ENCODE measurements at places on chromosomes 6 and 20.

GRCh38 chr6:138500045-138500665 is 861 bp upstream of the NHSL1 start:
- no peak for DNase-seq

DNA sequence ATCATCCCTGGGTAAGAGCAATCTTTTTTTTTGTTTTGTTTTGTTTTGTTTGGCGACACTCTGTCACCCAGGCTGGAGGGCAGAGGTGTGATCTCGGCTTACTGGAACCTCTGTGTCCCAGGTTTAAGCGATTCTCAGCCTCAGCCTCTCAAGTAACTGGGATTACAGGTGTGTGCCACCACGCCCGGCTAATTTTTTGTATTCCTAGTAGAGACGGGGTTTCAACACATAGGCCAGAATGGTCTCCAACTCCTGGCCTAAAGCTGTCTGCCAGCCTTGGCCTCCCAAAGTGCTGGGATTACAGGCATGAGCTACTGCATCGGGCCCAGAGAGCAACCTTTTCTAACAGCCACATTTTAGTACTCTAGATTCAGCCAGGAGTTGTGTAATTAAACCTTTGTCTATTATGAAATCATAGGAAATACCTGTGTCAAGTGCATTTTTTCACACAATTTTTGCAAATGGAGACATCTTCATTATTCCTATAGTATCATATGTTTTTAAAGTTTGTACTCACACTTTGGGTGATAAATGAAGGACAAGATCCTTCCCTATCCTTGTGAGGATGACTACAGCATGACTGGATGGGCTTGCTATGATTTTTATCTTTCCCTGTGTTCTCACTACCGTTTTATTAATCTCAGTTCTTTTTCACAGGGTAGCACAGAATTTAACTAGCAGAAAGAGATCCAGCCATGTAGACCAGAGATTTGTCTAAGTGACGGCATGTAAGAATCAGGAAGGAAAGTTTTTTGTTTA is 82.6 kb downstream of the OR2B2 start:
- DNase-seq, result no peak

DNA sequence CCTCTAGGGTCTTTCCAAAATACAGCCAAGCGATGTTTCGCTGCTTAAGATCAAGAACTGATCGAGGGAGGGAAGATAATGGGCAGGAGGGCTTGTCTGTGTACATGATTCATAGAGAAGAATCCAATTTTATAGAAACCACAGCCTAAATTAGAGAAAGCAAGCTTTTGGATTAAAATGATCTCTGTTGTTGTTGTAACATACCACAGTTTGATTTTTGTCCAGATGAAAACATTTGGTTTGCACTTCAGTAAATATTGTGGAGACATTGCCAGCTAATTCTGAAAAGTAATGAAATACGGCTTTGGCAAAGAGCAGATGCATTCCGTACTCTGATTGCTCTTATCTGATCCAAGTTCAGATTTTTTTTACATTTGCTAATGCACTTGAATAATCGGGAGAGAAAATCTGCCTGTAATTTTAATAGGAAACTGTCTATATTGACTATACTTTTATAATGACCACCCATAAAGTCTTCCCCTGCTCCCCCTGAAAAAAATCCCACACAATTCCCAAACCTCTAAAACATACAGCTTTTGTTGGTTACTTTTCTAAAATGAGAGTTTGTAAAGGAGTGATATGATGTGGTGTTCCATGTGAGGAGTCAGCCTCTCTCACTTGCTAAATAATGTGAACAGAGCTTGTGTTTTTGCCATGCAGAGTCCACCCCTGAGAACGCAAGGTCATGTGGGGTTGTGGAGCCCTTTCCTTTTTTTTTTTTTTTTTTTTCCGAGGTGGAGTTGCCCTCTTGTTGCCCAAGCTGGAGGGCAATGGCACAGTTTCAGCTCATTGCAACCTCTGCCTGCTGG is 199.9 kb downstream of the DTNBP1 start:
- peak; percentile 90 for DNase-seq

DNA sequence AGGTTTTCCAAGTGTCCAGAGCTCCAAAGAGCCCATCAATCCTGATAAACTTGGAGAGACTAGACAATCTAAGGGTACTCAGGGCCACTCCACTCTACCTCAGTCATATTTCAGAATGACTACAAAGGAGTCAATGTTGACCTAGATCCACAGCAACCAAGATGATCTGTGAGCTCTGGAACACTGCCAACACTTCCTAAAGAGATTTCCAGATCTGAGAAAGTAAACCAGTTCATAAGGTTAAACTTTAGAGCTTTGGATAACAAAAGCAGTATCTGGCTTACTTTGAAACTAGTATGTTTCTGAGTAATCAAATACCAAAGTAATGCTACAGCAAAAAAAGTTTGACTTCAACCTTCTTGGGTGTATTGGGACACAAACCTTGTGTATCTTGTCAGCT is 122.7 kb downstream of the BTBD9 start:
- DNase-seq, result no peak

DNA sequence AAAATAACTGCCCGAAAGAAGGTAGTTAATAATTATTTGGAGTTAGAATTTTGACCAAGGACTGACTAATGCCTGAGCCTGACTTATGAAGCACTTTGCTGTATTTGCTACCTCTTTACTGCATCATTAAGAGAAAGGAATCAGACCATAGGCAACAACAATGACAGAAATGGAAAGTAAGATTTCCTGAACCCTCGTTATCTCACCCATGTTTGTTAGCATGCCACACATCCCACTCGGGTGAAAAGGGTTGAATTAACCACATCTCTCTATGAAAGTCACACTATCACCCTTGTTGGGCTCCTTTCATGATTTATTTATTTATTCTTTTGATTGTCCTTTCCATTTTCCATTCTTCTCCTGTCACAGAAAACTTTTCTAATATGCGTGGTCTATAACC is 59.6 kb downstream of the OLIG3 start:
- no peak for DNase-seq

GRCh38 chr20:64242797-64243475 is 12.6 kb upstream of the PCMTD2 start:
- DNase-seq, result no peak

DNA sequence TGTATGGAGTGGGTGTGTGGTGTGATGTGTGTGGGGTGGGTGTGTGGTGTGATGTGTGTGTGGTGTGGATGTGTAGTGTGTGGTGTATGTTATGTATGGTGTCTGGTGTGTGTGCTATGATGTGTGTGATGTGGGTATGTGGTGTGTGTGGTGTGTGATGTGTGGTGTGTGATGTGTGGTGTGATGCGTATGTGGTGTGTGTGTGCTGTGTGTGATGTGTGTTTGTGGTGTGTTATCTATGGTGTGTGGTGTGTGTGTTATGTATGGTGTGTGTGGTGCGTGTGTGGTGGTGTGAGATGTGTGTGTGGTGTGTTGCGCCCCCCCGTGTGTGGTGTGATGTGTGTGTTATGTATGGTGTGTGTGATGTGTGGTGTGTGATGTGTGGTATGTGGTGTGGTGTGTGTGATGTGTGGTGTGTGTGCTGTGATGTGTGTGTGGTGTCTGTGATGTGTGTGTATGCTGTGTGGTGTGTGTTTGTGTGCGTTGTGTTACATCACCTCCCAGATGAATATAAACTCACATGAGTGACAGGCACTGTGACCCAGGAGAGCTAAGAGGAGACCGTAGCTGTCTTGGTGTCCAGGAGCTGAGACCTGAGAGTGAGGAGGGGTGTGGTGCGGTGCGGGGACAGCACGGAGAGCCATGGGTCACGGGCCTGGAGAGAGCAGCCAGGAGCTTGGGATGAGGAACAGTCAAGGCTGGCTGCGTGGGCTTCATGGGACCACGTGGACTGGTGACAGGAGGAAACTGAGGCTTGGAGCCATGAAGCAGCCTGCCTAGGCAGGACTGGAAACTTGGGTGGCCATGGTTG is 8.8 kb downstream of the DLGAP4 start:
- DNase-seq, result no peak

Measured in skin of body (tissue), 3 donors.